ENCODE measurements at places on chromosomes 13 and 19. TPM values are rescaled to one million over a fixed set of nuclear protein-coding genes. Genes with fewer than 3 reads are reported as not detected.

Gene CBY2
- total RNA-seq, result not detected

Gene B3GLCT
- total RNA-seq, result 12.0 TPM

Gene SYNE4
- 0.42 TPM for total RNA-seq

Gene SOHLH2
- total RNA-seq, result not detected

Gene ZNF677
- total RNA-seq, result 22.6 TPM

Gene CCNE1
- total RNA-seq, result 2.9 TPM

GRCh38 chr13:98411013-98411412 lies 165.9 kb downstream of the STK24 start:
- H3K4me3 ChIP-seq, result no peak overlapping the region
- no peak for DNase-seq
- peaks cover 59% of the 10 kb centered on the region for H3K36me3 ChIP-seq
- no peaks in the 10 kb centered on the region for H3K27me3 ChIP-seq
- H3K4me1 ChIP-seq, result no peaks in the 10 kb centered on the region

DNA sequence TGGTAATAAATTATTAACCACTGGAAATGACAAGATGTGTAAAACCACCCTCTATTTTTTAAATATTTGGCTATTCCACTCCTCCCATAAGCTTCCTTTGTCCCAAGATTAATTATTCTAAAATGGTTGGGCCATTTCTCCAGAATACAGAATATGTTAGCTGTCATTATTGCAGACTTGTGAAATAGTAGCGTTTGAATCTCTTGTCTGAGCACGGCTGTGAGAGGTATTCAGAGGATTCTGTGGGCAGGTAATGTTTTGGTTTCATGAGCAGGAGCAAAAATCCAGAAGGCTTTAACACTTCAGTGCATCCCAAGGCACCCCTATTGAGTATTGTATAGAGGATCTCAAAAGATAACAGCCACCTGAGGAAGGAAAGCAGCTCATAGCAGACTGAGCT lies 256.0 kb downstream of the UQCRFS1 start:
- no peaks in the 10 kb centered on the region for H3K27me3 ChIP-seq
- no peak overlapping the region for H3K4me3 ChIP-seq
- peaks cover 4% of the 10 kb centered on the region for H3K4me1 ChIP-seq
- H3K36me3 ChIP-seq, result no peaks in the 10 kb centered on the region
- H3K27ac ChIP-seq, result no peak overlapping the region
- DNase-seq, result no peak

GRCh38 chr19:48745208-48745995 lies 1.3 kb downstream of the IZUMO1 start:
- no peaks in the 10 kb centered on the region for H3K27me3 ChIP-seq
- H3K4me3 ChIP-seq, result no peak overlapping the region
- peaks cover 23% of the 10 kb centered on the region for H3K36me3 ChIP-seq
- no peak overlapping the region for H3K27ac ChIP-seq

DNA sequence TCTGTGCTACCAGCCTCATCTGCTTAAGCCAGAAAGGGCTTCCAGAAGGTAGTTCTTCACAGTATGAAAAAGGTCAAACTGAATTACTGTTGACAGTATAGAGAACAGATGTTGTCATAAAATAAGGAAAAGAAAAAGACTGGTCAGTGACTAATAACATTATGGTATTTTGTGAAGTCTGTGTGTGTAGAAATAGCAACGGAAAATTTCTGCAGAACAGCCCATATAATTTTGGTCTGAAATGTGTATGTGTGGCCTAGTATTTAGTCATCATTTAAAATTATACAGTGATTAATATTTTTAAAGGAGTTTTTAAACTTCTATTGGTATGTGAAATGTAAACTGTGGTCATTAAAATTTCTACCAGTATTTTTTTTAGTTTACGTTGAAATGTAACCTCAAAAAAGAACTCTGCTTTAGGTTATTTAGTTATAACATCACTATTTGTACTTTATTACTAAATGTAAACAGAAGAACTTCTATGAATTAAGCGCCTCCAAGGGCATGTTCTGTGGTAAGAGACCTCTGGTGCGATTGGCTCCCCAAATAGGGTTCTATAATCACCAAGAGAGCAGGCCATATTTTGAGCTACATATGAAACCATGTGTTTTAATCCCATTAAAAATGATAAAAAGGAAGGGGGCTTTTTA lies 3.3 kb upstream of the GPR183 start:
- no peak overlapping the region for H3K4me3 ChIP-seq
- DNase-seq, result no peak
- no peak overlapping the region for H3K27ac ChIP-seq

- DNase-seq, result no peak
- peaks cover 23% of the 10 kb centered on the region for H3K4me1 ChIP-seq
- no peaks in the 10 kb centered on the region for H3K36me3 ChIP-seq
- no peak overlapping the region for H3K4me3 ChIP-seq
- no peak overlapping the region for H3K27ac ChIP-seq
These were observed 56.2 kb downstream of the ATP11A start for GRCh38 chr13:112746044-112746443.
